Chondrocyte (in vitro differentiated cells): ENCODE measurements at places on chromosomes 4 and X.

- no peak for DNase-seq
Measured at GRCh38 chr4:7782783-7783182, 156.9 kb downstream of the AFAP1 start.

GRCh38 chr4:168637872-168638756 is 141.3 kb downstream of the PALLD start:
- no peak for DNase-seq

DNA sequence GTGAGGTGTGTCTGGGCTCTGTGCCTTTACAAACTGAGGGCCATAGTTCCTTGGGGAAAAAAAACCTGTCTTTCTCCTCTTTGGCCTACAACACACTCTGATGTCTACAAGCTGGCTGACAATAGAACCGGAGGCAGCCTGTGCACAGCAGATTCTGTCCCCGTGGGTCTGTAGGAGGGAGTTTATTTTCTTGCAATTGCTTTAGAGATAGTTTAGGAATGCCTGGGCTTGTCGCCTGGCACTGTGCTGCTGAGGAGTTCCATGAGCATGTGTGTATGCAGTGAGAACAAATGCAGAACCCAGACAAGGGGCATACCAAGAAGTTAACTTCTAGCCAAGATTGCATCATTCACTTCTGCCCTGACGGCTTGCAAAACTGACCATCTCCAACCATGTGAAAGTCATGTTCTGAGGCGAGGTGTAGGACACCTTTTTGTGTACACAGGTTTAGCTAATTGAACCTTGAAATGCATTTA is 54.1 kb downstream of the CCNI start:
- no peak for DNase-seq

- DNase-seq, result no peak
Measured at GRCh38 chr4:155478336-155478835, 101.6 kb upstream of the MAP9 start.

GRCh38 chrX:25070038-25070437 is 54.3 kb upstream of the ARX start:
- DNase-seq, result no peak

DNA sequence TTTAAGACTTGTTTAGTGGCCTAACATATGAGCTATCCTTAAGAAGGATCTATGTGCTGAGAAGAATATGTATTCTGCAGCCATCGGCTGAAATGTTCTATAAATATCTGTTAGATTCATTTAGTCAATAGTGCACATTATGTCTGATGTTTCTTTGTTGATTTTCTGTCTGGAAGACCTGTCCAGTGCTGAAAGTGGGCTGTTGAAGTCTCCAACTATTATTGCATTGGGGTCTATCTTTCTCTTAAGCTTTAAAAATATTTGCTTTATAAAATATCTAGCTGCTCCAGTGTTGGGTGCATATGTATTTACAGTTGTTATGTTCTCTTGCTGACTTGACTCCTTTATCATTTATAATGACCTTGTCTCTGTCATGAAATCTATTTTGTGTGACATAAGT is 9.4 kb upstream of the BLTP1 start:
- DNase-seq, result no peak

DNA sequence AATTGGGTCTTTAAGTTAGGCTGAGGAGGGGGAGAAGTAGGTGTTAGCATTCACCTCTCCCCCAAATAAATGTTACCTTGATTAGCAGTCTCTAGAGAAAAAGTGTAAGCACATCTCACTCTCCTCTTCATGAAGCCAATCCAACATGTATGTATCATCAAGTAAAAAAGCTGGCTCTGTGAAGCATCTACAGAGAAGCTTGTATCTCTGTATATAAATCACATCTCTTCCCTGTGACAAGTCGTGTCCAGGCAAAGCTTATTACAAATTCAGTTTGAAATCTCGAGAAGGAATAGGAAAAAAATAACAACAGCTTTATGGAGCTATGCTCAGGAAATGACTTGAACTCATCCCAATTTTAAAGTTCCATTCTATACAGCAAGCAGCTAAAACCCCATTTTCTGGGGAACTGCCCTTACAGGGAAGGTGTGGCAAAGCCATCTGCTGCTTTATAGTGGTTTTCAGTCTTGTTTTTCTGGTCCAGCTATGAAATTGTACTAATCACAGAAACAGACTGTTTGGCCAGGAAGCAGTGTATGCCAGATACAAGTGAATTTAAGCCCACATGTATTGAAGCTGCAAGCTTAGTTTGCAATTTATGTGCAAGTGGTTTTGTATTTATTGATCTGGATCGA is 313.3 kb upstream of the NOCT start:
- no peak for DNase-seq

DNA sequence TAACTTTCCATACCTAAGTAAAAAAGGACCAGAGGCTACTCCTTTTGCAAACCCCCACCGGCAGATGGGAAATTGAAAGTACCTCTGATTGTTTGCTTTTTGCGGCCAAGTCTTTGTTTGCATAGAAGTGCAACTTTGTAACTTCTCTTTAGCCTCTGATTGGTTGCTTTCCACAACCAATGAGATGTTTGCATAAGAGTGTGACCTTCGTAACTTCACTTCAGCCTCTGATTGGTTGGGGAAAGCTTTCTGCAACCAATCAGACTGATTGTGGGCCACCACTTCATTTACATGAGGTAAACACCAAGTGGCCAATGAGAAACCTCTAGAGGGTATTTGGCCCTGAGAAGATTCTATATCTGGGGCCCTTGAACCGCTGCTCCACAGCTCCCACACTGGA is 48.8 kb upstream of the PGRMC1 start:
- no peak for DNase-seq

- DNase-seq, result no peak
Measured at GRCh38 chrX:1587161-1587560, 4.2 kb upstream of the AKAP17A start.

DNA sequence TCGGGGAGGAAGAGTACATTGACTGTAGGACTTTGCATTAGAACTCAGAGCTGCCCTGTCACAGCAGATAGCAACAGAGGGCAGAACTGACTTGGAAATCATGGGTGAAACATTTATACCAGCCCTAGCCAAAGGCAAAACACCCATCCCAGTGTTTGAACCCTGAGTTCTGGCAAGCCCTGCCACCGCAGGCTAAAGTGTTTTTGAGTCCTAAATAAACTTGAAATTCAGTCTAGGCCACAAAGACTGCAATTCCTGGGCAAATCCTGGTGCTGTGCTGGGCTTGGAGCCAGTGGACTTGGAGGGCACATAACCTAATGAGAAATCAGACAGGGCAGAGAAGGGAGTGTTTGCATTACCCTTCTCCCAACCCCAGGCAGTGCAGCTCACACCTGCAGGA is 1015.7 kb downstream of the FSTL5 start:
- DNase-seq, result no peak

DNA sequence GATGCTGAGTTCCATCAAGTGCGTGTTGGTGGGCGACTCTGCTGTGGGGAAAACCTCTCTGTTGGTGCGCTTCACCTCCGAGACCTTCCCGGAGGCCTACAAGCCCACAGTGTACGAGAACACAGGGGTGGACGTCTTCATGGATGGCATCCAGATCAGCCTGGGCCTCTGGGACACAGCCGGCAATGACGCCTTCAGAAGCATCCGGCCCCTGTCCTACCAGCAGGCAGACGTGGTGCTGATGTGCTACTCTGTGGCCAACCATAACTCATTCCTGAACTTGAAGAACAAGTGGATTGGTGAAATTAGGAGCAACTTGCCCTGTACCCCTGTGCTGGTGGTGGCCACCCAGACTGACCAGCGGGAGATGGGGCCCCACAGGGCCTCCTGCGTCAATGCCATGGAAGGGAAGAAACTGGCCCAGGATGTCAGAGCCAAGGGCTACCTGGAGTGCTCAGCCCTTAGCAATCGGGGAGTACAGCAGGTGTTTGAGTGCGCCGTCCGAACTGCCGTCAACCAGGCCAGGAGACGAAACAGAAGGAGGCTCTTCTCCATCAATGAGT is 46.6 kb downstream of the RHOH start:
- DNase-seq, result no peak

- DNase-seq, result no peak
Measured at GRCh38 chr4:58767598-58767997, 1657.4 kb upstream of the IGFBP7 start.

GRCh38 chr4:83771113-83771705 is 235.3 kb downstream of the GPAT3 start:
- no peak for DNase-seq

GRCh38 chr4:83191026-83191425 is 76.5 kb upstream of the PLAC8 start:
- DNase-seq, result no peak

DNA sequence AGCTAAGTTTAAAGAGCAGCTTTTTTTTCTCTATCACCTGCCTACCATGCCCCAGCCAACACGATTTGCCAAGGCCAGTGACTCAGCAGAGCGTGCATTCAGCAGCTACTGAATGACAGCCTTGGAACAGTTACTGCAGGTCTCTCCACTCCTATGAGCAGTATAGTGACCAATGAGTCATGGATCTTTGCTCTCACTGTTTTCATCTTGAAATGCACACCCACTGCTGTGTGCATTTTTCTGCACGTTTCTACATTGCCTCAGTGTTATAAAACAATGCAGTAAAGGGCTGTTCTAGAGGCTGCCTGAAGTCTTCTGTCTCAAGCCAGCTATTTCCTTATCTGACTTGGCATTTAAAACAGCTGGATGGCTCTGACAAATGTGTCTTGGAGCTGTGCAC is 66.0 kb upstream of the C4orf54 start:
- no peak for DNase-seq

DNA sequence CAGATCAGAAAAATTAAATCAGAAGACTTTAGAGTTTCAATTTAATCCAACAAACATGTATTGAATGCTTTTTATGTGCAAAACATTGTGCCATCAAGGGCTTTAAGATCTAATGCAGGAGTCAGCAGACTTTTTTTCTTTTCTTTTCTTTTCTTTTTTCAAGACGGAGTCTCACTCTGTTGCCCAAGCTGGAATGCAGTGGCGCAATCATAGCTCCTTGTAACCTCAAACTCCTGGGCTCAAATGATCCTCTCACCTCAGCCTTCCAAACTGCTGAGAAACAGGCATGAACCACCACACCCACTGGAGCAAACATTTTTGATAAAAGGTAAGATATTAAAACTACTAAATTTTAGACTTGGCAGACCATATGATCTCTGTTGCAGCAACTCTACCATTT is 24.6 kb upstream of the LRBA start:
- no peak for DNase-seq

GRCh38 chr4:39255871-39256270 is 73.5 kb downstream of the WDR19 start:
- DNase-seq, result no peak

DNA sequence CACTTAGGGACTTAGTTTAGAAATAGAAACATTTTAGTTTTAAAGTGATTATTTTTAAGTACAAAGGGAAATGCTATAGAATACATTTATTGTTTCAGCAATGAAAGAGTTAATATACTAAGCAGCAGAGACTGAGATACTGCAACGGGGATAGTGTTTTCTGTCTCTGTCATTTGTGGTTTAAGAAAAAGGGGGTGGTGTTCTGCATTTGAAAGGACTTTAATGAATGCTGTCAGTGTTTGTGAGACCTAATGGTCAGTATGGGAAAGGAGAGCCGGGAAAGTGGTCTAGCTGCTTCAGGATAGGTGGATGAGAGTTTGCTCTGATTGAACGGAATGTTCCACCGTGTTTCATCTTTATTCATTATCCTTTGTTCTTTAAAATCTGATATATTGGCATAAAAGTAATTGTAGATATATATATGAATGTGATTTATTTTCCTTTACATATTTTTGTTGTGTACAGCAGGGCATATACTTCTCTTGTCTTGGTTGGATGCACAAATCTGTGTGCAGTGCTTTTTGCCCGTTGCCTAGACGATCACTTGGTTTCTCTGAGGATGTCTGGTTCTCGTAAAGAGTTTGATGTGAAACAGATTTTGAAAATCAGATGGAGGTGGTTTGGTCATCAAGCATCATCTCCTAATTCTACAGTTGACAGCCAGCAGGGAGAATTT is at the start of gene KLHL5:
KLHL5 (plus strand) TSS at position 139 of the 676 bp plus-strand sequence; CDS start at position 560, 421 bp downstream.
- no peak for DNase-seq

DNA sequence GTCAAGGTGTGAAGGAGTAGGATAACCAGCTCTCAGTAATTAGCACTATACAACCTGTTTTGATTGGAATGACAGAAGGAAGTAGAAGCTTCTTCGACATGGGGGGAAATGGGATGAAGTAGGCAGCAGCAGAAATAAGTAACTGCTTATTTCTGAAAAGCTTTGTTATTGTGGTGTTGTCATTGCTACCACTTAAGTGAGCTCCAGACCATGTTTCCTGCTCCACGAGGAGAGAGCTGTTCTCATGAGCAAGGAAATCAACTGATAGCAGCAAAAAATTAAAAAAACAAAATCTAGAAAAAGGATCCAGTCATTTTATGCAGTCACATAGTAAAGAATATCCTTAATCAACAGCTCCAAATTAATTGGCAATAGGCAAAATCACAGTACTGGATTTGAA is 106.1 kb upstream of the TLL1 start:
- no peak for DNase-seq

- no peak for DNase-seq
Measured at GRCh38 chr4:18847249-18847890, 825.8 kb upstream of the LCORL start.

DNA sequence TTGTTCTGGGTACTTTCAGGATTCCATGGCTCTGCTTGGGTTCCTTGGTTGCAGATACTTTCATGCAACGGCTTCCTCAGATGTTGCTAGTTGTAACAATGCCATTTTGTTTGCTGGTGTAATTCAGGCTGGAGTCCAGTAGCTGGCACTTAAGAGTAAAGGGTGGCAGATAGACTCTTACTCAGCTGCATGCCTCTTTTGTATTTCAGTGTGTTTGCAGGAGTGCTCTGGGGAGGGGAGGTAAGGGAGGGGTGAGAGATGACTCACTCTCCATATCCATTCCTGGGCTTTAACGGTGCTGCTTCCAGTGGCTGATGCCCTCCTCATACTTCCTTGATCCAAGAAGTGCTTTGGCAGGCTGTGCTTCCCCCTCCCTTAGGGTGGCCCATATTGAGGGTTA is 155.2 kb downstream of the ZNF330 start:
- no peak for DNase-seq

DNA sequence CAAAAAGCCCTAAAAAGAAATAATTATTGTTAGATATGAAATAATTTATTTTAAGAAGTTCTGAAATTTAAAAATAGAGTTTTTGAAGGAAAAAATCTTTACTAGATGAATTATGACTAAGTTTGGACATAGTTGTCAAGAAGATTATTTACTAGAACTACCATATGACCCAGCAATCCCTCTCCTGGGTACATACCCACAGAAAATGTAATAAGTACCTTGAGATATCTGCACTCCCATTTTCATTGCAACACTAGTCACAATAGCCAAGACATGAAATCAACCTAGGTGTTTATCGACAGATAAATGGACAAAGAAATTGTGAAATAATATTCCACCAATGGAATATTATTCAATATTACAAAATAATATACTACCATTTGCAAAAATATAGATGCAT is 109.9 kb downstream of the PDHA2 start:
- DNase-seq, result no peak

GRCh38 chr4:5462896-5463295 is 245.5 kb downstream of the EVC2 start:
- no peak for DNase-seq

DNA sequence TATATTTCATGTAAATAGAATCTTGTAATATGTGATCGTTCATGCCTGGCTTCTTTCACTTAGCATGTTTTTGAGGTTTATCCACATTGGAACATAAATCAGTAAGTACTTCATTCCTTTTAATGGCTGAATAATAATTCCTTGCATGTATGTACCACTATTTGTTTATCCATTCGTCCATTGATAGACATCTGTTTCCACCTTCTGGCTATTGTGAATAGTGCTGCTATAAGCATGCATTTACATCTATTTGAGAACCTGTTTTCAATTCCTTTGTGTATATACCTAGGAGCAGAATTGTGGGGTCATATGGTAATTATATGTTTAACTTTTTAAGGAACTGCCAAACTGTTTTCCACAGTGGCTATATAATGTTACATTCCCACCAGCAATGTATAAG is 356.7 kb upstream of the DIPK2B start:
- no peak for DNase-seq

- DNase-seq, result no peak
Measured at GRCh38 chr4:137124278-137124932, 407.9 kb downstream of the PCDH18 start.
